ENCODE measurements at places on chromosomes 3 and 15. TPM values are rescaled to one million over a fixed set of nuclear protein-coding genes. Genes with fewer than 3 reads are reported as not detected.

SCAANT1 gene
- not detected for total RNA-seq

DNA sequence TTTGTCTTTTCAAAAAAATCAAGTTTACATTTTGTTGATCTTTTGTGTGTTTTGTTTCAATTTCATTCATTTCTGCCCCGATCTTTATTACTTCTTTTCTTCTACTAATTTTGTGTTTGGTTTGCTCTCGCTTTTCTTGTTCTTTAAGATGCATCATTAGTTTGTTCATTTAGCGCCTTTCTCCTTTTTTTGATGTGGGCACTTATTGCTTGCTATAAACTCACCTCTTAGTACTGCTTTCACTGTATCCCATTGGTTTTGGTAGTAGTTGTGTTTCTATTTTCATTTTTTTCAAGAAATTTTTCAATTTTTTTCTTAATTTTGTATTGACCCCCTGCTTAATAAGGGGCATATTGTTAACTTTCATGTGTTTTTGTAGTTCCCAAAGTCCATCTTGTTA, 34.4 kb downstream of the PRKCI start:
- H3K4me3 ChIP-seq = no peak overlapping the region
- H3K4me1 ChIP-seq = peaks cover 3% of the 10 kb centered on the region
- DNase-seq = no peak
- peaks cover 28% of the 10 kb centered on the region for H3K36me3 ChIP-seq

- no peak for DNase-seq
- no peaks in the 10 kb centered on the region for H3K36me3 ChIP-seq
- peaks cover 56% of the 10 kb centered on the region for H3K4me1 ChIP-seq
- H3K27me3 ChIP-seq = no peaks in the 10 kb centered on the region
These were observed 68.0 kb downstream of the PDZRN3 start for GRCh38 chr3:73556520-73557372.

DNA sequence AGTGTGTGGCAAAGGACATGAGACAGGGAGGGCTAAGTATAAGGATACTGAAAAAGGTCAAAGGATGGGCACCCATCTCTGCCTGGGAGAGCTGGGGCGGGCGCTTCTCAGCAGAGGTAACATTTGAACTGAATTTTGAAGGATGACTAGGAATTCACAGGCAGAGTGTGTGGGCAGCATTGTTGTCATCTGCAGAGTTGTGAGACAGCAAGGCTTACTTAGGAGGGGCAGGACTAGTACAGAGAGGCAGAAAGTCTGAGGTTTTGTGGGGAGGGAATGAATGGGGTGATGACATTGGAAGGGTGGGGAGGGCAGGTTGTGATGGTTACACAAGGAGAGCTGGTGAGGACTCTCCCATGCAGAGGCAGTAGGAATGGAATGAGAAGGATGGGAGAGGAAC, 84.1 kb upstream of the PRR23C start:
- no peaks in the 10 kb centered on the region for H3K27me3 ChIP-seq
- no peak overlapping the region for H3K4me3 ChIP-seq
- no peaks in the 10 kb centered on the region for H3K4me1 ChIP-seq
- no peak for DNase-seq
- no peak overlapping the region for H3K27ac ChIP-seq

All from esophagus squamous epithelium (tissue), 5 donors.